ENCODE measurements at places on chromosomes 13 and 19.

GRCh38 chr19:52910648-52911047 lies 12.6 kb downstream of the ZNF888 start:
- no peak for DNase-seq

GRCh38 chr13:41696163-41697003 lies 239.0 kb downstream of the RGCC start:
- no peak for DNase-seq

DNA sequence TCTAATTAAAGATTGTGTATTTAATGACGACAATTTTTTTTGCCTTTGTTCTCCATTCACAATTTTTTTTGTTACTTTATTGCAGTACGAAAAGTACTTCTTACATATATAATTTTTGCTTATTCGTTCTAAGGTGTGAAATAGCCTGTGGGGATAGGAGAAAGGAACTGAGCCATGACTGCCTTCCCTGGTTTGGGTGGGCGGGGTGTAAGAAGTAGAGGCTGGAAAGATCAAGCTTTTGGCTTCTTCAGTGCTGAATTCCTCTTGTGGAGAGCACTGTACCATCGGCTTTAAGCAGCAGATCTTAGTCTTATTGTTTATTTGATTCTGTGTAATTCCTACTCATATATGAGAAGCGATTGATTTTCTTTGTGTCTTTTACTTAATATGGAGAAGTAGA lies 115.8 kb downstream of the NBEA start:
- no peak for DNase-seq

DNA sequence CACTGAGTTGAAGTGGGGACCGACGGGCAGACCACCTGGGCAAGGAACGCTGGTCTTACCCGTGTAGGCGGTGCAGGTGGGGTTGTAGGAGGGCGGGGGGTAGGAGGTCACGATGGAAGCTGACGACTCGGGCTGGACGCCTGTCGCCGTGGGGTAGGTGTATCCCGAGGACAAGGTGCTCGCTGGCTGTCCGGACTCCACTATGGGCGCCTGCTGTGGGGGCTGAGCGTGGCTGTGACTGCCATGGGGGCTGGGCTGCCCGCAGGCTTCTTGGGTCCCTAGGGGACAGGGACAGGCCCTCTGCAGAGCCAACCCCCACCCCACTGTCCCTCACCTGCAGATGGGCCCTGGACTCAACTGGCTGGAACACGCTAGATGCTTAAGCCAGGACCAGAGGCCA lies 37.2 kb downstream of the ZFR2 start:
- DNase-seq, result no peak

DNA sequence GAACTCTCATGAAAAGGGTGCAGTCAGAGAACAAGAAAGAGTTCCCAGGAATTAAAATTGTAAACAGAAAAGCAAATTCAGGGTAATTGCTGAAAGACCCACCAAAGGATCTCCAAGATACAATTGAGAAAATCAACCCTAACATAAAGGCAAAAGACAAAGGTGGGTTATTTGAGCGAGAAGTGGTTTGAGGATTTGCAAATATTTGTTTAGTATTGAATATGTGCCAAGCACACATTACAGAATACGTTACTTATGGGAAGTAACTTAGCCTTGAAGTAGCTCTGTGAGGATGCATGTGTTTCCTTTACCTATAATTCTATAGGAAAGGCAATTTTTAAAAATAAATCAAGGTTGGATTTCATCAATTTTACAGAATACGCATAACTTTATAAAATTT lies 10.0 kb upstream of the CEACAM21 start:
- no peak for DNase-seq

- DNase-seq, result peak; percentile 89
Measured at GRCh38 chr19:17718947-17719711, at the start of gene MAP1S. MAP1S (plus strand) TSS chr19:17719480; CDS start chr19:17719503, 23 bp downstream.

DNA sequence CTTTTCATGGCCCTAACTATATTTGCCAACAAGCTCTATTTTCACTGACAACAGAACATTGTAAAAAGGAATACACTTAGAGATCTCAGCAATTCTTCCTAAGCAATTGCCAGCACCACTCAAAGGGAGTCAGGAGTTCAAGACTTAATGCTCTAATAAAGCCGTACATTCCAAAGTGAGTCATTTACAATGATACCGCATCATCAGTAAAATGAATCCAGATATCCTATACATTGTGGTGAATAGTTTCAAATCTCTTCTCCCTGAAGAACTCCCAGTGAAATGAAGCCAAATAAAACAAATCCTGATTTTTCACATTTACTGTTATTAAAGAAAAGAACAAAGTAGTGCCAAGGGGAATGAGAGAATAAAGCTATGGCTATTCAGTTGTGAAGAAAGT lies 2898.7 kb upstream of the PCDH20 start:
- no peak for DNase-seq

GRCh38 chr19:48117515-48118130 lies 7.0 kb upstream of the PLA2G4C start:
- DNase-seq, result no peak

DNA sequence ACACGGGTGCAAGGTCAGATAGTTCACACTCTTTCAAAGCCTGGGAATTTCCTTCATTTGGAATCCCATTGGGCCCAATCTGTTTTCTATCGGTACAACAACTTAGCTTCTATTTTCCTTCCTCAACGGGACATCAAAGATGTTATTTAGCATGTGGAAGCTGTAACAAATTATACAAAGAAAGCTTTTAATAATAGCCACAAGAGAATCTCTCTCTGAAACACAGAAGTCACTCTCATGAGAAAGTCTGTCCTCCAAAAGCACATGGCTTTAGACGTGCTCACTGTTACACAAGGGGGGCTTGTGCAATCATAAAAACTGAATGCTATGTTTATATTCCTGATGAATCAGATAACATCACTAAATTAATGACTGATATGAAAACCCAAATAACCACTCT lies 28.9 kb upstream of the CYSLTR2 start:
- DNase-seq, result no peak

- no peak for DNase-seq
Measured at GRCh38 chr13:84985860-84986259, 813.4 kb downstream of the SLITRK6 start.

DNA sequence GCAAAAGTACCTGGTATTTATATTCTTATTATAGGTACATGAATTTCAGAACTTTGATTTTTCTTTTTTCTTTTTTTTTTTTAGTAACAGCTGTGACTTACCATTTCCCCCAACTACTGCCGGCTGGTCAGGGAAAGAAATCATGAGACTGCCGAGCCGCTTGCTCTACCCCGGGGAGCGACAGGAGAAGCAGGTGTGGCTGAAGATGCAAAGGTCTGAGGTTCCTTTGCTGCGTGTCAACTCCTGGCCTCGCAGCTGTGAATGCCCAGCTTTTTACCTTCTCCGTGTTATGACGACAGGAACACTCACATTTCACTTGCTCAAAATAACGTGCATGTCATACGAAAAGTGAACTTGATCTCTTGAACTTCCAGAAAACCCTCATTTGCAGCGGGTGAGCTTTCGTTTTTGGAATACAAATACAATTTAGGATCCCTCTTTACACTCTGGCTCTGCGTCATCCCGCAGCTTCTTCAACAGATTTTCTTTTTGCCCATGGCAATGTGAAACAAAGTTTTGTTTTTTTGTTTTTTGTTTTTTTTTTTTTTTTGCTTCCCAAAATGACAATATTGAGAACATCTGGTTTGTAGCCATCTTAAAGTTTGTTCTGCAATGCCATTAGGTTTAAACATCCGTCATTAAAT lies 117.9 kb downstream of the EFNB2 start:
- no peak for DNase-seq

DNA sequence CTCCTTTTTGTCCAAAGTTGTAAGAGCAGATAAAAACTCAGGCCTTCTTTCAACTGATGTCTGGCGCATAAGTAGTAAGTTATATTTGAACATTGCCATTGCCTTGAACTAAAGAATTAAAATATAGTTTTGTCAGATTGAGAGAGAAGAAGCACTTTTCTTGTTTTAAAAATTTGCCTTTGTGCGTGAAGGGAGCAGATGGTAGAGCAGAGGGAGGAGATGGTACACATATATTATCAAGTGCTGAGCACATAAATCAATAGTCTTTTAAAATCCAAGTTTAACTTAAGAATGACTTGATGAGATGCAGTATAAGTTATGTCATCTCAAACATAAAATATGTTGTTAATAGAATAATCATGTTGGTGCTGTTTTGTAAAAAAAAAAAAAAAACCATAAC lies 504.6 kb upstream of the KLHL1 start:
- DNase-seq, result no peak

DNA sequence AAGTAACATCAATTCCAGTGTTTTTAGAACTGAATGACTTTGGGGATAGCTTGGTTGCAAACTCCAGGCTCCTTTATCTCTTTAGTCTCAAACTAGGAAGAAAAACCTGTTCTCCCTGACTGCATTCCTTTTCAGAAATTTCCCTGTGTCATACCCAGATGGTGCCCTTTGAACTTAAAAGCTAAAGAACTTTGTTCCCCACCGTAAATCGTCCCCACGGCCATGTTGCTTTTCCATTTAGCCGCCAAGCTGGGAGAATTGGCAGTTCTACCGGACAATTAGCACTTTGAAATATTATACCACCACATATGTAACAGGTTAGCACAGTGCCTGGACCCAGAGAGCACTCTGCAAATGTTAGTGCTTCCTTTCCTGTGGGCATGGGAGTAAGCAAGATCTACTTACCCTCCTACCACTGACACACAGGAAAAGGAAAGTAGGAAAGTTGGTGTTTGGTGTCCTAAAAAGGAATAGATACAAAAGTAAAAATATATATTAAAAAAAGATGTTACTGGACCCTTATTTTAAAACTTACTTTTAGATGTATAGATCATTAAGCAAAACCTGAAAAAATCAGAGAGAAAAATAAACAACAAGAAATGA lies 191.9 kb upstream of the MIR17HG start:
- DNase-seq, result no peak

- no peak for DNase-seq
Measured at GRCh38 chr19:42479736-42480135, 37.0 kb upstream of the CXCL17 start.

GRCh38 chr19:55406826-55407549 lies 600 bp downstream of the UBE2S start:
- no peak for DNase-seq

DNA sequence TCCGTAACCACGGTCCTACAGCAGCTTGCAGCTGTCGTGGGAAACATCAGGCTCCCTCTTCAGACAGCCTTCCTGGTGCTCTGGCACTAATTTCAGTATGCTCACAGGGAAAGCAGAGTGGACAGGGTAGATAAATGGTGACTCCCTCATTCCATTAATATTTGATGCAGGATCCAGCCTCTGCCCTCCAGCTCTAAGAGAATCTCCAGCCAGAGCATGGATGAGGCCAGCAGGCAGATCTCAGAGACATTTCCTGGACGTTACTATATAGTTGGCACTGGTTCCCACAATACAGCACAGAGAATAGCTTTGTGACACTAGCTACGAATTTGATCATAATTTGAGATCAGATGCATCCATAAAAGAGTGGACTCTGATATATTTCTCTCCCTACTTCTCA lies 341.4 kb downstream of the LIG4 start:
- no peak for DNase-seq

GRCh38 chr19:10011974-10012373 lies 1.3 kb upstream of the RDH8 start:
- DNase-seq, result no peak

DNA sequence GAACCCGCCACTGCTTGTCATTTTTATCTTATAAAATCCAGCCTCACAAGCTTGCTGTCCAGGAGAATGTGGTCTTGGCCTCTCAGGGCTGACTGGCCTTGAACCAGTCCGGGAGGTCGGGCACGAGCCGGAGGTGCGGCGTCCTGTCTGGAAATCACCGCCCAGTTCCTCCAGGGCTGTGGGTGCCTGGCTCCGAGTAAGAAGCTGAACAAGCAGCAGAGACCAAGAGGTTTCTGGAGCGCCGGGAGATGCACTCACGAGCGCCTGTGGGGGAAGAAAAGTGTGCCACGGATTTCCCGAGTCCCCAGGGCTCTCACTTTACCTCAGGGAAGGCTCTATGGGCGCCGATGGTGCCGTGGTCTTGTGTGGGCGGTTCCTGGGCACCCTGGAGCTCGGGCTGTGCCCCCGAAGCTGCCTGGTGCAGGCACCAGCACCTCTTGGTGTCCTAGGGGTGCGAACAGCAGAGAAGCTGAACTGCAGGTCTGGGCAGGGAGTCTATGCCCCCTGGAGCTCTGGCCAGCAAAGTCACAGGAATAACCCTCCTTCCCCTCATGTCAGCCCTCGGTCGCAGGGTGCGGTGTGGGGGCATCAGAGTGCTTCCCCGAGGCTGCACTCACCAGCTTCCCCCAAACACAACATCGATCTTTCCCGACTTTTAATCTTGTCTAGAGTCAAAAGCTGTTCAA lies 50.0 kb downstream of the GAS6 start:
- no peak for DNase-seq

DNA sequence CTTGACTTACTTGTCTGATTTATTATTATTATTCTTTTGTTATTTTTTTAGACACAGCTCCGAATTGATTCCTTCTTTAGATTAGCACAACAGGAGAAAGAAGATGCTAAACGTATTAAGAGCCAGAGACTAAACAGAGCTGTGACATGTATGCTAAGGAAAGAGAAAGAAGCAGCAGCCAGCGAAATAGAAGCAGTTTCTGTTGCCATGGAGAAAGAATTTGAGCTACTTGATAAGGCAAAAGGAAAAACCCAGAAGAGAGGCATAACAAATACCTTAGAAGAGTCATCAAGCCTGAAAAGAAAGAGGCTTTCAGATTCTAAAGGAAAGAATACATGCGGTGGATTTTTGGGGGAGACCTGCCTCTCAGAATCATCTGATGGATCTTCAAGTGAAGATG lies 29.4 kb downstream of the ERCC5 start:
- no peak for DNase-seq

- DNase-seq, result no peak
Measured at GRCh38 chr13:113853518-113854237, 10.2 kb downstream of the GAS6 start.

DNA sequence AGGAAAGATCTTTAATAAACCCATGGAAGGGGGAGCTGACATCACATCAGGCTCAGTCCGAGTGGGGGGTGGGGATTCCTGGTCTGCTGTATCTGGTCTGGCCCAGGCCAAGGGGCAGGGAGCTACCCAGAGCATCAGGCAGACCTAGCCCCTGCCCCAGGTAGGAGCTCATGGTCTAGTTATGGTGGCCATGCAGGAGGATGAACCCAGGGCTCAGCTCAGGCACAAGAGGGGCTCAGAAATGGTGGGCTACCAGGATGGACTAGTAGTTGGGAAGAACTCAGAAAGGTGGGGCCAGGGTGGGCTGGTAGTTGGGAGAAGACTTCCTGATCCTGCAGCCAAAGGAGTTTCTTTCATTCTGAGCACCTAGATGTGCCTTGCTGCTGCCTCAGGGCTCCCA lies 14.3 kb downstream of the VSTM2B start:
- no peak for DNase-seq

DNA sequence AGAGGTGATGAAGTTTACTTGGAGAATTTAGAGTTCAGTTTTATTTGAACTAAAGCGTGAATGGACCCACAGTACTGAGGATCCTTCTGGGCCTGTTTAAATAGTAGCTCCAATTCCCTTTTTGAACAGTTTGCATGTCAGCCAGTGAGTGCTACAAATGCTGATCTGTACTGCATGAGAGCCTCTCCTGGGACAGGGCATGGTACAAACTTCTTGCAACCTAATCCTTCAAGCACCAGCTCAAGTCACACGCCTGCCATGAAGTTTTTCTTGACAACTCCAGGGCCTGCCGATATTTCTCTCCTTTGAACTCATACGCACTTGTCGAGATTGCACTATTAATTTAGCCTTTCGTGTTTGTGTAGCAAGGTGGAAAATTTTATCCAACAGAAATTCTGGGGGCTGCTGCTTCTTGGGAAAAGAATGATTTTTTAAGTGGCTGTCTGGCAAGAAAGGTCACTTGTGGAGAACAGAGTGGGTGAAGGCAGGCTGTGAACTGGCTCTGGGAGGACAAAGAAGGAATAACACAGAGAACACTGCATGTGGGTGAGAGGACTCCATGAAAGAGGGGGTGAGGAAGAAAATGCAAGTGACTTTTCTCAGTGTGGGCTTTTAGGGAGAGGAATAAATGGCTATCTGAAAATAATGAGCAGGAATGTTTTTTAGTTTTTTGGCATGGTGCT lies 192.5 kb downstream of the NDFIP2 start:
- no peak for DNase-seq

Data from GM12891 (cell line).